ENCODE measurements at places on chromosomes 7 and 10.

GRCh38 chr7:77565917-77566316 lies 28.8 kb downstream of the PTPN12 start:
- DNase-seq, result no peak

DNA sequence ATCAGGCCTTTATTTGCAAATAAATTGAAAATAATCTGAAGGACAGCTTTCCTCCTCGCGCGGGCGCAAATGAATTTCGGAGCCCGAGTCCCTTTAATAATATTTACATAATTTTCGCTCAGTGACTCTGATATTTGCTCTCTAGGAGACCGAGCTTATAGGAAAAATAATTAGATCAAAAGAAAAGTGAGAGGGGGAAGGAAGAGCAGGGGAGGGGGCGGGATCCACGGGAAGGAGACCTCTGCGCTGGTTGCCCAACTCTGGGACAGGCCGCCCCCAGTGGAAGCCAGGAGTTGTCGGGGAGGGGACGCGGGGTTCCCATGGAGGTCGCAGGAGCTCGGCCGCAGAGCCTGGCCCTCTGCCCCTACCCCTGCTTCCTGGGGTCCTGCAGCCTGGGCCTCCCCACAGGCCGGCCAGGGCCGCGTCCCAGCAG lies 5.8 kb downstream of the UNCX start:
- no peak for DNase-seq

- no peak for DNase-seq
Observed at GRCh38 chr10:30346131-30346530, 2.9 kb downstream of the MTPAP start.

DNA sequence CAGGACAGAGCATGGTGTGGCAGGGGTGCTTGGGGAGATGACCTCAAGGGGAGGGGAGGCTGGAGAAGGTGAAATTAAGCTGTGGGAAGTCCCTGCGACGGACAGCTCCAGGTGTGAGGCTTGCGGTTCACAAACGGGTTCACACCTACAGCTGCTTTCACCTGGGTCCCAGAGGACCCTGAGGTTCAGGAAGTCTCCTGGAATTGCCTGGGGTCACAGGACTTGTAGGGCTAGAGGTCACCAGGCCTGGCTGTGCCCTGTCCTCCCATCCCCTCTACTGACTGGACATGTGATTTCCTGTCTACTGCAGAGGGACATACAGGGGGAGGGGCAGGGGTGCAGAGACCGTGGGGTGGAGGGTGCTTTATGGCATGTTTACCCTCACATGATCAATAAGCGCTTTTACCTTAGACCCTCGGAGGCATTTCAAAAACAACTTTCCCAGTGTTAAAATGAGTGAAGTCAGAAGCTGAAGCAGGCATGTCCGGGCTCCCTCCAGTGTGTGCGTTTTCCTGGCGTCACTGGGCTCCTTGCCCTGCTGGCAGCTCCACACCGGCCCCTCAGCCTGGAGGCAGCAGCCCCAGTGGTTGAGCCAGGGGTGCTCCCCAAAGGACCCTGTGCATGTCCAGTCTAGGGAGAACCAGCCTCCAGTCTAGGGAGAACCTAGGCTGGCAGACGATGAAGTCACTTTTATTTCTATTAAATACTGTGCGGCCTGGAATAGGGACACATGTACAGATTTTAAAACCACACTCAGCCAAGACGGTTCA lies 66.6 kb upstream of the IGFBP3 start:
- DNase-seq, result no peak

GRCh38 chr7:66758950-66759628 lies 18.6 kb downstream of the RABGEF1 start:
- no peak for DNase-seq

Measured in anterior cingulate cortex (tissue), 58 donors.